Lower lobe of right lung (tissue), 2 donors: ENCODE measurements at places on chromosomes 6 and 20. TPM values are rescaled to one million over a fixed set of nuclear protein-coding genes. Genes with fewer than 3 reads are reported as not detected.

DNA sequence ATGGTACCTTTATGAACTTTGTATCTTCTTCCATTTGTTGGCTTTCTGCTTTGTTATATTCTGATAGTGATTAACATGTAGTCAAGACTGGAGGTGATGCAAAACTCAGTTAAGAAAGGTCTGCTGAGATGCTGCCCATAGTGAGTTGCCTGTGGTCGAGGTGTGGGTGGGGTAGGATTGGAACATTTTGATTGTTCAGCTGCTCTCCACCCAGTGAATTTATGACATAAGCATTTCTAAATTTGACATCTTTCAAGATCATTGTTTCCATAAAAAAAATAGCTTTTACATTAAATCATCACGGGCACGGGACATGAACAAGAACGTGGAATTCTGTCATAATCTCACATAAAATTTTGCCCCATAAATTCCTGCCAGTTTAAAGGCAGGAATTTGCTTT, 146.6 kb upstream of the POU3F2 start:
- H3K4me1 ChIP-seq = no peaks in the 10 kb centered on the region
- no peak overlapping the region for H3K27ac ChIP-seq
- no peak overlapping the region for H3K4me3 ChIP-seq
- H3K27me3 ChIP-seq = no peaks in the 10 kb centered on the region

The CD24 gene
- total RNA-seq = 33.1 TPM

GRCh38 chr6:12009180-12009685, 2.9 kb upstream of the HIVEP1 start:
- DNase-seq = no peak
- H3K4me3 ChIP-seq = peak overlapping the region; percentile 73
- peak overlapping the region; percentile 96 for H3K27ac ChIP-seq

- peaks cover 92% of the 10 kb centered on the region for H3K36me3 ChIP-seq
- no peaks in the 10 kb centered on the region for H3K27me3 ChIP-seq
- peak; percentile 79 for DNase-seq
These were observed 60.8 kb downstream of the PRPH2 start for GRCh38 chr6:42661540-42662153.

DNA sequence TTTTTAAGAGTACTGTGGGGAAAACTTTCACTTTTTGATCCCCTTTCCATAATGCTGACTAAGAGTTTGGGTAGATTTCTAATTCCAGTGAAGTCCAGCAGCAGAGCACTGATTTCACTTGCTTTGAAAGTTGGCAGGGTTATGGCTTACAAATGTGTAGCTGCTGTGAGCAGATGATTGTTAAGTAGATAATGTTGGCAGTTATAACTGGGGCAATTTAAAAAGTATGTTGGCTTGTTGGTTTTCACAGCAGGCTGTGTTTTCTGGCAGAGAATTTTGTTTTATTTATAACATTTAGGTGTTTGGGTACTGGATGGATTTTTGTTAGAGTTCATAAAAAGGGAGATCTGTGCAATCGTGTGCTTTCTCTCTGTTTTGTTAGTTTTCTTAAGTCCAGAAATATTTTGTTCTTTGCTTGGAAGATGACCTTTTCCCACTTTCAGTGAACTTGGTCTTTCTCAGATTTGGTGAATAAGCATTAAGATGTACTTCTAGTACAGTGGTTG, 31.4 kb downstream of the AFDN start:
- no peaks in the 10 kb centered on the region for H3K27me3 ChIP-seq
- no peak overlapping the region for H3K27ac ChIP-seq
- no peak for DNase-seq
- no peak overlapping the region for H3K4me3 ChIP-seq

The SRPK1 gene
- total RNA-seq = 30.9 TPM
